ENCODE measurements at places on chromosomes 3 and 15. TPM values are rescaled to one million over a fixed set of nuclear protein-coding genes. Genes with fewer than 3 reads are reported as not detected.

GRCh38 chr3:183513046-183513706, 42.3 kb downstream of the KLHL6 start:
- DNase-seq, result no peak

GRCh38 chr3:11445883-11446282, 173.7 kb downstream of the ATG7 start:
- no peak for DNase-seq

DNA sequence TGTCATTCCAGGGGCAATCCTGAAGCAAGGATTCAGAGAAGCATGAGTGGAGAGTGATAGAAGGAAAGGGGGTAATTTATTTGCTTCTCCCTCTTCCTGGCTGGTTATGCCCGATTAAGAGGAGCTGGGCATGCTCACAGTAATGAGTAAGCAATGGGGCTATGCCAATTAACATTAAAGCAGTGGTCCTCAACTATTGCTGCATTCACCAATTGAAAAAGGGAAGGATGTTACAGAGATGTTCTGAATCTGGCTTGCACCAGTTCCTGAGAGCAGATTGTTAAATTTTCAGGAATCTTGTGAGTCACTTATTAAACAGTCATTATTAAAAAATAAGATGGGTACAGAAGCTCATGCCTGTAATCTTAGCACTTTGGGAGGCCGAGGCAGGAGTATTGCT, 85.9 kb upstream of the ZBTB20 start:
- no peak for DNase-seq

- DNase-seq, result no peak
Measured at GRCh38 chr3:111675846-111676210, 80.7 kb upstream of the ZBED2 start.

- peak; percentile 71 for DNase-seq
Measured at GRCh38 chr15:52078876-52079700, 33.5 kb downstream of the BCL2L10 start.

Gene AMT
- 6.3 TPM for total RNA-seq
